ENCODE measurements at places on chromosomes 3 and 15.

- no peak for DNase-seq
Measured at GRCh38 chr15:44468709-44469385, 41.4 kb downstream of the CTDSPL2 start.

- DNase-seq = no peak
Measured at GRCh38 chr3:24363242-24363641, 131.4 kb downstream of the THRB start.

DNA sequence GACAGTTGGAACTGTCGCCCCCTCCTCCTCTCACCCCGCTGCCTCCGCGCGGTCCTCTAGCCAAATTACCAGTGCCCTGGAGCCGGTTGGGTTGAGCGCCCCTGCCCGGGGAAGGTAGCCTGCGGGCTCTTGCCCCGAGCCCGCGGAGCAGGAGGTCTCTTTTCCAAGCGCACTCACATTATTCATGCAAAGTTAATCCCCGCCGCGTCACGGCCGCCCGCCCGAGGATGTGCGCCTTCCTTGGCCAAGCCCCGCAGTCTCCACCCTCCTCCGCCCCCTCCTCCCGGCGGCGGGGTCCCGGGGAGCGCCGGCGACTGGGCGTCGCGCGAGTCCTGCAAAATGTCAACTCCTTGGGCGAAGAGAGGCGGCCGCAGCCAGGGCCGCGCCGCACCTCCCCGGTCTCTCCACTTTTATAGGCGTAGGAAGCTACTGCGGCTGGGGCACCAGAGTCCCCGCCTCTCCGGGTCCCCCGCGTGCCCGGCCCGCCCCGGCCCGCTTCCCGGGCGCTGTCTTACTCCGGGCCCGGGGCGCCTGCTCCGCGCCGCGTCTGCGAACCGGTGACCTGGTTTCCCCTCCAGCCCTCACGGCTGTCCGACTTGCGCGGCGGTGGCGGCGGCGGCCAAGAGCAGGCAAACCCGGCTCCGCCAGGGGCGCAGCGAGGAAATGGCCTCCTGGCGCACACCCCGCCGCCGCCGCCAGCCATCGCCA lies at the start of gene THRB:
THRB (minus strand) TSS at position 233 of the 708 bp plus-strand sequence.
- DNase-seq = no peak

DNA sequence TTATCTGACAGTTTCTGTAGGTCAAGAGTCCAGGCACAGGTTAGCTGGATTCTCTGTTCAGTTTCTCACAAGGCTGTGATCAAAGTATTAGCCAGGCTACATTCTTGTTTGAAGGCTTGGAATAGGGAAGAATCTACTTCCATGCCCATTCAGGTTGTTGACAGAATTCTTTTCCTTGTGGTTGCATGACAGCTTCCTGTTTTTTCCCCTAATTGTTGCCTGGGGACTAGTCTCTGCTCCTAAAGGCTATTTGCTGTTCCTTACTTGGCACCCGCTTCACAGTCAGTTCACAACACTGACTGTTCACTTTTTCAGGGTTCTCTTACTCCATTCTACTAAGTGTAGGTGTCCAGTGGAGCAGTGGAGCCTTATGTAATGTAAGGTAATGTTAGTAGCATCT lies 115.4 kb upstream of the GBE1 start:
- no peak for DNase-seq

DNA sequence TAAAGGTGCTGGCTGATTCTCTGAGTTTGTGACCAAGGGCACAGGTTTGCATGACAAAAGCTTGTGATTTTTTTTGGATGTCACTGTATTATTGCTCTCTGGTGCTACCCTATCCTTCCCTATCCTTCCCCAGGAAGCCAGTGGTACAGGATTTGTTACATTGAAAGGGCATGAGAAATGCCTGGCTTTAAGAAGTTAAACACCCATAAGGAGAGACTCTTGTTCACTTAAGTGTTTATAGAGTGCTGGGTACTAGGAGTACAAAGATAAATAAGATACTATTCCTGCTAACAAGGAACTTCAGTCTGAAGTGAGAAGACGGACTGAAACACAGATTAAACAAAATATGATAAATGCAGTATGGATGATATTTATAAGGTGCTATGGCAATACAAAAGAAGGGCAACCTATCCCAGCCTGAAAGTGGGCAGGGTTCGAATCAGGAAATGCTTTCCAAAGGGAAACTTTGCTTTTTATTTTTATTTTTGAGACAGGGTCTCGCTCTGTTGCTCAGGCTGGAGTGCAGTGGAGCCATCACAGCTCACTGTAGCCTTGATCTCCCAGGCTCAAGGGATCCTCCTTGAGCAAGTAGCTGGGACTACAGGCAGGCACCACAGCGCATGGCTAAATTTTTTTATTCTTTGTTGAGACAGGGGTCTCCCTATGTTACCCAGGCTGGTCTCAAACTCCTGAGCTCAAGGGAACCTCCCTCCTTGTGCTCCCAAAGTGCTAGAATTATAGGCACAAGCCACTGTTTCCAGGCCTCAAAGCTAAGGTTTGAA lies 11.2 kb downstream of the LCMT2 start:
- DNase-seq = no peak

- no peak for DNase-seq
Measured at GRCh38 chr3:109921509-109921908, 584.2 kb upstream of the DPPA4 start.

- DNase-seq = no peak
Measured at GRCh38 chr15:90001062-90001682, at the start of gene ZNF710. ZNF710 (plus strand) TSS chr15:90001324; CDS start chr15:90067138, 65,814 bp downstream.

- no peak for DNase-seq
Measured at GRCh38 chr3:21290557-21290956, 460.5 kb downstream of the ZNF385D start.

DNA sequence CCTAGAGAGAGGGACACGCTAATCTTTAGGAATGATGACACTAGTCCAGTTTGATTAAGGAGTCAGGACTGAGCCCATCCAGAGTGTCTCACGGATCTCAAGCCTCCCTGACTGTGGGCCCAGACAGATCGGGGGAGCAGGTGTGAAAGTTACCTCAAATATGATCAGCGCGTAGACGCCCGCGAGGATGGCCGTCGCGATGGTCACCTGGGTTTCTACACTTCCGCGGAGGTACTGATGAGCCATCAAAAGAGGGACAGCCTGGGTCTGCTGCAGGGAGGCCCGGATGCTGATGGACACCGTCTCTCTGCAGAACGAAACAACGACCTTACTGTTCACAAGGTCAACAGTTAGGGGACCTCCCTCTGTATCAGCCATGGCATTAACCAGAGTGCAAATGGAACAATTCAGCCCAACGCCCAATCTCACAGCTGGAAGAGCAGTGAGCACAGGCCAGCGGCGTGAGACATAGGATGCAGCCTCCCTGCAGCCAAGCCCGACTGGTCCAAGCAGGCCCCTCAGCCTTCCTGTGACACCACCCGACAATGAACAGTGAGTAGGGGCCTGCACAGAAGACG lies 84.4 kb downstream of the OCA2 start:
- no peak for DNase-seq

DNA sequence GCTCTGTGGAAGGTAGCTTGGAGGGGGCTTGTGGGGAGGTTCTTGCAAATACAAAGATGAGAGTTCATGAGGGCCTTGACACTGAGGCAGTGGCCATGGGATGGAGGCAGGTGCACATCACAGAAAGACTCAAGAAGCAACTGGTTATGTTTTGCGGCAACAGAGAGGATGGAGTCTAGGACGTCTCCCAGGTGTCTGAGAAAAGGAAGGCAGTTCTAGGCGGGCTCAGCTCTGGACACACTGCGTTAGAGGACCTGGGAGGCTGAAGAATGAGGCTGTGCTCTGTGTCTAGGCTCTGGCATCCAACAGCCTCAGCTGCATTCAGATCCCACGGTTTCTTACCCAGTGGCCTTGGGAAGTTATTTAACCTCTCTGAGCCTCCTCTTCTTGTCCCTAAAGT lies 23.5 kb downstream of the NOX5 start:
- DNase-seq = no peak

GRCh38 chr15:80526556-80527340 lies 122.6 kb downstream of the ARNT2 start:
- DNase-seq = no peak

GRCh38 chr15:99473981-99474906 lies 91.5 kb upstream of the MEF2A start:
- DNase-seq = no peak

GRCh38 chr15:55197362-55197705 lies 593 bp upstream of the RSL24D1 start:
- no peak for DNase-seq

- DNase-seq = no peak
Measured at GRCh38 chr15:89443581-89443980, 52.8 kb downstream of the RHCG start.

DNA sequence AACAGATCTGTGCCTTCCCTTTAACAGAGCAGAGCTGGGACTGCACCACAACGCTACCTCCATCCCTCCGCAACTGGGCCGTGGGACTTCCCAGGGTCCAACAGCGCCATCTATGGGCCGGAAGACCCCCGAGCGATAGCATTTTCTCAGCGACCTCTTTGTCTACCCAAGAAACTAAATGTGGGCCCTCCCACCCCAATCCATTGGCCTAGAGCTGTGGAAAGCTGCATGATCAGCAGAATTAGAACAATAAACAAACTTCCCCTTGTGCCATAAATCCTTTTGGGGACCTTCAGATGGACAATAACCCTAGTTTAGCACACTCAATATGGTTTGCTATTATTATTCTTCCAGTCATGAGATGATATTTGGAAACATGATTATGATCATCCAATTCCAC lies 74.8 kb upstream of the NTRK3 start:
- no peak for DNase-seq

Data from T-helper 22 cell (primary cell).